ENCODE measurements at places on chromosomes 12 and 14. TPM values are rescaled to one million over a fixed set of nuclear protein-coding genes. Genes with fewer than 3 reads are reported as not detected.

FGD4 gene
- 3.5 TPM for total RNA-seq

KRT75 gene
- total RNA-seq, result not detected

DNA sequence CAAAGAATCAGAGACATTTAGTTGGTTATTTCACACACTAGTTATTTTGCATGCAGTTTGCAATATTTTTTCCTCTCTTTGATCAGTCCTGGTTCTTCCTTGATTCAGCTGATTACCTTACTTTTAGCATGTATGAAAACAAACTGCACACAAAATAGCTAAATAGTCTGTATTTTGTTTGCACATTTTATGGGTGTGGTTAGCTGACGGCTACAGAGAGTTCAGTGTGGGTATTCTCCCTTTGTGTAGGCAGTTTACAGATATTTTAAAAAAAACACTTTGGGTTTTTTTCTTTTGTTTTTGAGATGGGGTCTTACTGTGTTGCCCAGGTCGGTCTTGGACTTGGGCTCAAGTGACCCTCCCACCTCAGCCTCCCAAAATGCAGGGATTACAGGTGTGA, 28.5 kb downstream of the TOGARAM1 start:
- H3K4me1 ChIP-seq, result no peaks in the 10 kb centered on the region
- H3K4me3 ChIP-seq, result no peak overlapping the region
- no peaks in the 10 kb centered on the region for H3K27me3 ChIP-seq
- no peak for DNase-seq

GRCh38 chr12:109099431-109100020, 2.1 kb downstream of the UNG start:
- H3K4me3 ChIP-seq, result peak overlapping the region; percentile 80
- H3K27me3 ChIP-seq, result no peaks in the 10 kb centered on the region
- no peak overlapping the region for H3K27ac ChIP-seq
- peaks cover 25% of the 10 kb centered on the region for H3K4me1 ChIP-seq

DNA sequence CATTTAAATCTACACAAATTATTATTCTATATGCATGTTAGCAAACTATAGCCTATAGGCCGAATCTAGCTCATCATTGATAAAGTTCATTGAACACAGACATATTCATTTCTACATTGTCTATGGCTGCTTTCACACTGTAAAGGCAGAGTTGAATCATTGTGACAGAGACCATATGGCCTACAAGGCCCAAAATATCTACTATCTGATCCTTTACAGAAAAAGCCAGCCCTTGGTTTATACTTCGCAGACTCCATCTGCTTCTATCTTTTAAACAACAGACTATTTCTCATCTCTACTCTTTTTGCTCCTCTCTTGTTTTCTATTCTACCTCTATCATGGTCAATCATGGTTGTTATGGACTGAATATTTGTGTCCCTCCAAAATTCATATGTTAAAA, 190.7 kb downstream of the EXOC5 start:
- peaks cover 5% of the 10 kb centered on the region for H3K27me3 ChIP-seq
- H3K4me3 ChIP-seq, result no peak overlapping the region
- DNase-seq, result no peak
- H3K36me3 ChIP-seq, result no peaks in the 10 kb centered on the region

GRCh38 chr12:128817111-128818015, 6.4 kb downstream of the SLC15A4 start:
- no peaks in the 10 kb centered on the region for H3K36me3 ChIP-seq
- H3K4me3 ChIP-seq, result no peak overlapping the region
- peaks cover 52% of the 10 kb centered on the region for H3K4me1 ChIP-seq
- DNase-seq, result peak; percentile 83

DNA sequence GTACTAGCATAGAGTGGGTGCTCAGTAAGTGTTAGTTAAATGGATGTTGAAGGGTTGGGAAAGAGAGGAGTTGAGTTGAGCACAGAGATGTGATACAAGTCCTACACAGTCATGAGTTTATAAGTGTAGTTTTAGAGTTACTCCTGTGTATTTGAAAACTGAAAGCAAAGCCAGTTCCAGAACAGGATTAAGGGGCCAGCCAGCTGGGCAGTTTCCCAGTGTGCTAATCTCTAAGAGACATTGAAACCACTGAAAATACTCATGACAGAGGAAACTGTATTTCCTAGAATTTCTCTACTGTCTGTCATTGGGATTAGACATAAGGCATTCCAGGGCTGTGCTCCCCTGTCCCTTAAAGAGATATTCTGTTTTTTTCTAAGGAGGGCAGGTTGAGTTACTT, 101.0 kb downstream of the DERA start:
- H3K4me1 ChIP-seq, result peaks cover 8% of the 10 kb centered on the region
- H3K27ac ChIP-seq, result no peak overlapping the region
- peak; percentile 47 for DNase-seq
- H3K36me3 ChIP-seq, result no peaks in the 10 kb centered on the region

DNA sequence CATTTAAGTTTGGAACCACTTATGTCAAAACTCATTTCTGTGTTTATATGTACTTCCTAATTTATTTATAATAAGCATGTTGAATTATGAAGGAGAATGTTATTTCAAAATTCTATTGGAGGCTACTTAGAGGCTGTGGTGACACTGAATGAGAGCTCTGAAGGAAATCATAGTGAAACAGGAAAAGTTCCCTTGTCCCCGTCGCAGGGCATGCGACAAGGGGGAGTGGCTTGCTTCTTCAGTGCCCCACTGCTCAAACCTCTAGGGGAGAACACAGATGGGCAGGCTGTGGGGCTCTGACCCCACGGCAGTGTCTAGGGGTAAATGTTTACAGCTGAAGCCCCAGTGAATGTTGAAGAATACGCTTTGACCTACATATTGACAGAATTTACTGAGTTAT, 261.9 kb downstream of the RAD51B start:
- peaks cover 4% of the 10 kb centered on the region for H3K4me1 ChIP-seq
- H3K36me3 ChIP-seq, result no peaks in the 10 kb centered on the region
- no peak overlapping the region for H3K4me3 ChIP-seq
- no peak overlapping the region for H3K27ac ChIP-seq
- no peaks in the 10 kb centered on the region for H3K27me3 ChIP-seq

GRCh38 chr12:95815632-95816212, 25.2 kb upstream of the NTN4 start:
- H3K4me1 ChIP-seq, result no peaks in the 10 kb centered on the region
- no peaks in the 10 kb centered on the region for H3K36me3 ChIP-seq
- H3K27me3 ChIP-seq, result 0 out of 2 replicates have a peak, but pooled peaks cover 3% of the 10 kb centered on the region
- no peak overlapping the region for H3K4me3 ChIP-seq
- no peak overlapping the region for H3K27ac ChIP-seq
- DNase-seq, result peak; percentile 66

Measured in GM23248 (cell line).